CD4-positive, alpha-beta T cell treated with Interleukin-15 for 1 hour (primary cell): ENCODE measurements at places on chromosomes 2 and 18.

GRCh38 chr2:46298522-46299353, 1.5 kb downstream of the EPAS1 start:
- DNase-seq: no peak

GRCh38 chr2:74393525-74393924, 13.4 kb upstream of the DCTN1 start:
- DNase-seq: no peak

GRCh38 chr2:228157841-228158240, 23.6 kb downstream of the SPHKAP start:
- no peak for DNase-seq

- no peak for DNase-seq
These were observed 3.2 kb downstream of the TBC1D8 start for GRCh38 chr2:101147971-101148370.

DNA sequence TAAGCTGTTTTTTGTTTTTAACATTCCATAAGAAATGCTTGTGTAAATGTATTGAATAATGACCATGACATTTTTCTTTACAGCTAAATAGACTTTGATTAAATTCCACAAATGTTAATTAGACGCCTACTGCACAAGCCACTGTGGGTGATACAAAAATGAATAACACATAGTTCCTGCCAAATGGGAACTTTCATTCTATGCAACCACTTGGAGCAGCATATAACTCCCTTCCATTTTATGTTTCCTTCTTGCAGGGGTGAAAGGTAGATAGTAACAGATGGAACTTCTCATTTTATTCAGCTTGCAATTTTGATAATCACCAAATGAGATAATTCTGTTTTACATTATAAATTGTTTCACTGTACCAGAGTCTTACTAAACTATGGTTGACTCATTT, 70.0 kb upstream of the THUMPD2 start:
- no peak for DNase-seq

DNA sequence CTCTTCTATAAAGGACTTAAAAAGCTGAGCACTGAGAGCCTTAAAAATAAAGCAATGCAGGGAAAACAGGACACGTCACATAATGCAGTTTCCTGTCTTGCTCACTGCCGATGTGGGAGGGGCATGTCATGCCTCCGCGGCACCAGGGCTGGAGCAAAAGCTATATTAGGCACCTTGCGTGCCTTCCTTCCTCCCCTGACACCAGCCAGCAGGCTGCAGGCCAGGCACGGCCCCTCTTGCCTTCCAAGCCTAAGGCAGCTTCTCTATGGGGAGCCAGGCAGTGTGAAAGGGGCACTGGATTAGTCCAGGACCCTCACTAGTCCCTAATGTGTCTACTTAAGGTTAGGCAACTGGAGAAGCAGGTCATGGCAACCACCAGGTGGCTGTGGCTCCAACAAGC, 26.3 kb downstream of the MRPL35 start:
- DNase-seq: peak; percentile 74

DNA sequence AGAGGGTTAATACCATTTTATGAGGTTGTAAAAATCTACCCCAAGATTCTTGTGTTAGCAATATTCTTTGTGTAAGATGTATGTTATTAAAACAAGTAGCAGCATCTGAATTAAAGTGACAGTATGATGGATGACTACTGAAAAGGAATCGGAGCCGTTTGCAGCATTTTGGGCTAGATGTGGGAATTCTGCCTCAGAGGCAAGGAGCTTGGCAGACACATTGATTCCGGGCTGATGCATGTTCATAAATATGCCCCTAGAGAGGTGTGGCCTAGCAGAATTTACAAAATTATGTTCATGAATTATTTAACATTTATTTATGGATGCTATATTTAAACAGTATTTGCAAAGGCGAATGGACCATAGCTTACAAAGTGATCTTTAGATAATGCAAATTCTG, 389.0 kb upstream of the ETAA1 start:
- no peak for DNase-seq

DNA sequence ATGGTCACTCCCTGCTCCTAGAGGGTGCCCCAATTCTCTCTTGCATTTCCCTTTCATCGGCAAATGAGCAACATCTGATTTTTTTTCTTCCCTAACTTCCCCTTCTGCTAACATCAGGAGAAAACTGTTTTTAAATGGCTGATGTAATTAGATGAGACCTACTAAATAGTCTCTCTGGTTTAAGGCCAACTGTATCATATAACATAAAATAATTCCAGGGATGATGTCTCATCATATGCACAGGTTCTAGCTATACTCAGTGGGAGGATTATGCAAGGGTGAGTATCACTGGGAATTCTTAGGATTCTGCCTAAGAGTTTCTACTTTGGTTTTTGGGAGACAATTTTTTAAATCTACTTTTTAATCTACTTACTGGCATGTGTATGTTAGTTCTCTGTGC, 193.4 kb downstream of the PARD3B start:
- DNase-seq: no peak

DNA sequence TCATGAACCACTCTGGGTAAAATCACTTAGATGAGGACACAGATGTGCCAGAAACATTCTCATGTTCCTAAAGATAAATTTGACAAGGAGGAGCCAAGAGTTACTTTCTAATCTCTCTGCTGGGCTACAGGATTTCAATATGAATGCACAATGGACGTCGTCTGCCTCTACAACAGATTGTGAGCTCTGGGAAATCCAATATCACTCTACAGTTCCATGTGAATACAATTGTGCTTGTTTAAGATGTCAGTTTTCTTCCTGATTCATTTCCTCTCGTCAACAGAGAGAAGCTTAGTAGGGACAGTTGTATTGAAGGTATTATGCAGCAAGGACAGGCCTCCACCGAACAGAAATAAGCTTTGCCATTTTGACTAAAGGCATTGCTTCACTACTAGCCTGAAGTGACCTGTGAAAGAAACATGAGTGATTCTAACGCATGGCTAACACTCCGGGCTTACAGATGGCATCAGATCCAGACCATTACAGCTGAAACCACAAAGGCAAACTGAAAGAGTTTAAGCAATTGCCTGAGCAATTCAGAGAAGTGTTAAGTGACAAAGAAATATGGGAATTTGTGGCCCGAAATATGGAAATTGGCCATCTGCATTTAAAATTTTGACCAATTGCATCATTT, 1591.5 kb downstream of the LRP1B start:
- no peak for DNase-seq

GRCh38 chr2:150607390-150607811, 119.9 kb upstream of the RND3 start:
- DNase-seq: no peak

GRCh38 chr2:1951586-1951985, 207.3 kb upstream of the PXDN start:
- DNase-seq: no peak

DNA sequence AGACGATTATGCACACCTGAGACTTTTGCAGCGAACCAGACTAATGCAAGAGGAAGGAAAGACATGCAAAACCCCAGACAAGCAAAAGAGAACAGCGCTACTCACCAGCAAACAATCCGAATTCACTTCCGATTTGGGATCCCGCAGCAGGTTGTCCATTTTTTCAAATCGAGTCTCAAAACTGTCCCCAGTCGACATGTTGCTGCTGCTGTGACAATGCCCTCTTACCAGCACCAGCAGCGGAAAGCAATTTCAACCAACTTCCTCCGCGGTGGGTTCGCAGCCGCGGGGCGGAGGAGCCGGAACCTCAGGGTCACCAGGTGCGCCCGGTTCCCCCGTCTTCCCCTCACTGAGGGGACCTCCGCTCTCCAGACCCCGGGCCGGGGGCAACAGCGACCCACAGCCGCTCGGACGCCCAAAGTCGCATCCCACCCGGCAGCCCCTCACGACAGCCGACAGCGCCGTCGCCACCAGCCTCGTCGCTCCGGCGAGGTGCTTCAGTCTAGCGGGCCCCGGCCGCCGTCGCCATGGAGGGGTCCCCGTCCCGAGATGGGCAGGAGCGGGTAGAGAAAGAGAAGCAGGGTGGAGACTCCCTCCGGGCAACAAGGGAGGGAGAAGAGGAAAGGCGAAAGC, 784 bp downstream of the ROCK1 start:
- peak; percentile 67 for DNase-seq

- DNase-seq: no peak
These were observed 169.5 kb upstream of the COPS8 start for GRCh38 chr2:236916181-236916580.

- no peak for DNase-seq
These were observed 13.3 kb downstream of the AGXT start for GRCh38 chr2:240881913-240882312.

GRCh38 chr2:6780765-6781274, 84.9 kb downstream of the CMPK2 start:
- DNase-seq: peak; percentile 19

DNA sequence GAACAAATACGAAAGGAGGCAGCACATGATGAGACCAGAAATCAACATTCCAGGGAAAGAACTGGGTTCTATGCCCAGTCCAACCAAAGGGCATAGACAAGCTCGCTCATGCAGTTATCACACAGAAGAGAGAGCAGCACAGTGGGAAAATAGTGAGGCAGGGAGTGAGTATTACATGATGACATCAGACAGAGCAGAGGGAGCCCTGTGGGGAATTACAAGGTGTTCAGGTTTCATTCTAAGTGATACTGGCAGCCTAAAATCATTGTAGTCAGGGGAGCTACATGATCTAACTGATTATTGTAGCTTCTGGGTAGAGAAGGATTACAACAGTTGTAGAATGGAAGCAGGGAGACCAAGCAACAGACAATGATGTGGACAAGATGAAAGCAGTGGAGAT, 658.5 kb downstream of the ARHGAP15 start:
- DNase-seq: no peak

GRCh38 chr18:31232775-31233424, 70.2 kb upstream of the DSC1 start:
- no peak for DNase-seq

DNA sequence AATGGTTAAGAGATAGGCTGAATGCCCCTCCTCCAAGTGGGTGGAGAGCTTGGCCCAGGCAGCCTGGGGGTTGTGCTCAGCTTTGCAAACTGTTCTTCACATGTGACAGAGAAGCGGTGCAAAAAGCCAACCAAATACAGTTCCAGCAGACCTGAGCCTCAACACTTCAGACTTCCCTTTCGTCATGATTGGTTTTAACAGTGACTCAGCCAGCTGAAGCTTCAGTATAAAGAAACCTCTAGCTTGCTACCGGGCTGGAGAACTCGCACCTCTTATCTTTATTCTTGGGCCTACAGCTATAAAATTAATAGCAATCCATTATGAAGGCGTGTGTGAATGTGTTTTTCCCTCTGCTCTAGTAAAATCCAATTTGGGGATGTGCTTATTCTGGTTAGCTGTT, 20.0 kb downstream of the SETBP1 start:
- DNase-seq: peak; percentile 40

DNA sequence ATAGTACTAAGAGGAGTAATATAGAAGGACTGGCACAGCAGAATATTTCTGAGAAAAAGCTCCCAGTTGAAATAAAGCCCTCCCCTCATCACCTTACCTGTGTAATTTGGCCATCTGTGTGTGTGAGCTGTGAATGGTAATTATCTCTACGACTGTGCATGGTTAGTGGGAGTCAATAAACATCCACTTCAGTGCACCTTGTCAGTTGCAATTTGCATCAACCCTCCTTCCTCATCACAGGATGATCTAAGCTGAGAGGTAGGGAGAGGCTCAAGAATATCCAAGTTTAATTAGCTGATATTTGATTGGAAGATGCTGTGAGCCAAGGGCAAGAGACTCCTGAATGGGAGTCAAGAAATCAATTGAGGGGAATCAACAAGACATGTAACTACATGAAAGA, 694.9 kb upstream of the KLHL29 start:
- DNase-seq: no peak

DNA sequence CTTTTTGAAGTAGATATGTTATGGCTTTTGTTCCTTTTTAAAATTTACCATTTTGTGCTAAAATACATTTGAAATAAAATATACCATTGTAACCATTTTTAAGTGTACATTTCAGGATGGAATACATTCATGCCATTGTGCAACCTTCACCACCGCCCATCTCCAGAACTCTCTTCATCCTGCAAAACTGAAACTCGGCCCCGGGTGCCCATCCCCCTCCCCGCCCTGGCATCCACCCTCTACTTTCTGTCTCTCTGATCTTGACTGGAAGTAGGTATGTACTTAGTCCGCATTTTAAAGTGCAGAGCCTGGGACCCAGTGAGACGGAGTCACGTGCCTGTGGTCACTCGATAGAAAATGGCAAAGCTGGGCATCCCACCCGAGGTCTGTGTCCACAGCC, 45.6 kb downstream of the DIPK1C start:
- DNase-seq: no peak

GRCh38 chr18:37464257-37464656, 101.3 kb downstream of the CELF4 start:
- no peak for DNase-seq

GRCh38 chr2:144004742-144005141, 515.2 kb downstream of the ZEB2 start:
- no peak for DNase-seq

DNA sequence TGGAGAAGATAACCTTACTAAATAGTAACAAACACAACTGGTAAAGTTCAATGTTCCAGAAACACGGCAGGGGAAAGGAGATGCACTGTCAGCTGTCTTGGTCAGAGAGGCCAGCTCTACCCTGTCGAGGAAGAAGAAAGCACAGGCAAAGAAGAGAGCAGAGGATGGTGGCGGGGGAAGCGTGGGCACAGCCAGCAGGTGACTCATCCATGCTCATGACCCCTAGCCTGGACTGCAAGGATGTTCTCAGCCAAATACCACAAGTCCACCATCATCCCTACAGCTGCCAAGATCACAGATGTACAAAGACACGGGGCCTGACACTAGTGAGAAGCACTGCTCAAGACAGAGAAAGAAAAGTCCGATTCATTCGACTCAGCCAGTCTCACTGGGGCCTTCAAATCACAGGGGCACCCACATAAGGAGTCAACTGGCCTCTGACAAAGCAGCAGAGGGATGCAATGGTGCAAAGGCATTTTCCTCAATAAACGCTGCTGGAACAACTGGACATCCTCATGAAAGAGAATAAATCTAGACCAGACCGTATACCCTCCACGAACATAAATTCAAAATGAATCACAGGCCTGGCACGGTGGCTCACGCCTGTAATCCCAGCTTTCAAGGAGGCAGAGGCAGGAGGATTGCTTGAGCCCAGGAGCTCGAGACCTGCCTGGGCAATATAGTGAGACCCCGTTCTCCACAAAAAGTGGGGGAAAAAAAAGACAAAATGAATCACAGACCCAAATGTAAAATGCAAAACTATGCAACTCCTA, 5.6 kb downstream of the DTYMK start:
- DNase-seq: no peak

GRCh38 chr18:73060666-73061288, 193.0 kb upstream of the NETO1 start:
- no peak for DNase-seq

- no peak for DNase-seq
These were observed 86.9 kb upstream of the LMAN1 start for GRCh38 chr18:59446012-59446411.

- DNase-seq: no peak
These were observed 23.6 kb downstream of the ALPK2 start for GRCh38 chr18:58605027-58606020.
